ENCODE measurements at places on chromosomes 11 and 22.

GRCh38 chr11:94649254-94649653, 82.1 kb downstream of the PIWIL4 start:
- no peak for DNase-seq

DNA sequence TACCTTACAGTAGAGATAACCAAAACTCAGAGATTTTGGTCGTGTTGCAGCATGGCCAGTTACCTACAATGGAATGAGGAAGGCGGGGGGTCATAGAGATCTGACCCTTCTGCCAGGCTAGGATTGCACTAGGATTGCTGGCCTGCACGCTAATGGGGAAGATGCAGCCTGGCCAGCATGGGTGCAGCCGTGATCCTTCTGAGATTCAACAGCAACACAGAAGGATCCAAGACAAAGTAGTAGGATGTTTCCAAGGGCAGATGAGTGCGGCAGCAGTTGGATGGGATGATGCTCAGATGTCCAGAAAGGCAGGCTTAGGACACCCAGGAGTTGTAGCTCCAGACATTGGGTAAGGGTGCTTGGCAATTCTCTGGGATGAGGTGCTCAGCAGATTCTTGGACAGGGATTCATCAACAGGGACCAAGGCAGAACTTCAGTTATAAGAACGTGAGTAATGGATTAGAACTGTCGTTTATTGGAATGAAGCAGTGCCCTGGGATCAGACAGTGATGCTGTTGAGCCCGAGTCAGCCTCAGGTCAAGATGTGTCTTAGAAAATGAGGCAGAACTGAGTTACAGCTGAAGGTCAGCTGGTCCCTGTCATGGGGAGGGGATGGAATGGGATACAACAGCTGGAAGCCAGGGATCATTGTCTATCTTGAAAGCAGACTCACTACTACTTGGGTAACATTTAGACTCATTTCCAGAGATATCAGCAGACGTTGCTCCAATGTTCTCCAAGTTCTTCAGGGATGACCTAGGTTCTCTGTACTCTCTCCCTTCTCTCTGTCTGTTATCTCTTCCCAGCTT, 71.0 kb downstream of the PARVA start:
- no peak for DNase-seq

GRCh38 chr22:42720263-42721044, at the start of gene A4GALT:
Gene A4GALT (minus strand): TSS chr22:42720870. CDS start chr22:42693951, 26,919 bp downstream.
- DNase-seq, result no peak

DNA sequence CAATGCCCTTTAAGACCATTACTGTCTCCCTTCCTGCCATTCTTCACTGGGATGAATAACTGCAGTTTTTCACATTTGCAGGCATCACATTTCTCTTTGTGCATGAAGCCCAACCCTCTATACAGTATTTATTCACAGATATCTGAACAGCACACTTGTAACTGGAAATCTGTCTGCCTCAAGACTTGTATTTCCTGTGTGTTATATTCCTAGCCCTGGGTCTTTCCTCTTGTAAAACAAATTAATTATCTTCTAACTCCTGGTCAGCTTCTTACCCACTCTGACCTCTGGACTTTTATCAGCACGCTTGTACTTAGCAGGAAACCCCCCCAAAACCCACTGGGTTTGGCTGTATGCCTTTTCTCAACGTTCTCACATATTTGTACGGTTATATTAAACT, 2.0 kb downstream of the CSRP3 start:
- DNase-seq, result no peak

GRCh38 chr11:131581046-131581445, 210.6 kb downstream of the NTM start:
- DNase-seq, result no peak

DNA sequence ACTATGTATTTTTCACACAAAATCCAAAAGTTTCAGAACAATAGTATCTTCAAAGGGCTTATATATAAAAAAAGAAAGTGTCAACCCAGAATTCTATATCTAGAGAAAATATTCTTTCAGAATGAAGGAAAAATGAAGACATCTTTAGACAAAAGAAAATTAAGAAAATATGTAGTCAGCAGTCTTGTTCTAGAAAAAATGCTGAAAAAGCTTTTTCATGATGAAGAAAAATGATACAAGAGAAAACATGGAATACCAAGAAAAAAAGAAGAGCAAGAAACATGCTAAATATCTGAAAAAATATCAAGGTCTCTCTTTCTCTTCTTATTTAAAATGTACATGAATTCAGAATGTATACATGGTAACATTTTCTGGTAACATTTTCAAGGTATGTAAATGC, 816.8 kb upstream of the FAT3 start:
- no peak for DNase-seq

DNA sequence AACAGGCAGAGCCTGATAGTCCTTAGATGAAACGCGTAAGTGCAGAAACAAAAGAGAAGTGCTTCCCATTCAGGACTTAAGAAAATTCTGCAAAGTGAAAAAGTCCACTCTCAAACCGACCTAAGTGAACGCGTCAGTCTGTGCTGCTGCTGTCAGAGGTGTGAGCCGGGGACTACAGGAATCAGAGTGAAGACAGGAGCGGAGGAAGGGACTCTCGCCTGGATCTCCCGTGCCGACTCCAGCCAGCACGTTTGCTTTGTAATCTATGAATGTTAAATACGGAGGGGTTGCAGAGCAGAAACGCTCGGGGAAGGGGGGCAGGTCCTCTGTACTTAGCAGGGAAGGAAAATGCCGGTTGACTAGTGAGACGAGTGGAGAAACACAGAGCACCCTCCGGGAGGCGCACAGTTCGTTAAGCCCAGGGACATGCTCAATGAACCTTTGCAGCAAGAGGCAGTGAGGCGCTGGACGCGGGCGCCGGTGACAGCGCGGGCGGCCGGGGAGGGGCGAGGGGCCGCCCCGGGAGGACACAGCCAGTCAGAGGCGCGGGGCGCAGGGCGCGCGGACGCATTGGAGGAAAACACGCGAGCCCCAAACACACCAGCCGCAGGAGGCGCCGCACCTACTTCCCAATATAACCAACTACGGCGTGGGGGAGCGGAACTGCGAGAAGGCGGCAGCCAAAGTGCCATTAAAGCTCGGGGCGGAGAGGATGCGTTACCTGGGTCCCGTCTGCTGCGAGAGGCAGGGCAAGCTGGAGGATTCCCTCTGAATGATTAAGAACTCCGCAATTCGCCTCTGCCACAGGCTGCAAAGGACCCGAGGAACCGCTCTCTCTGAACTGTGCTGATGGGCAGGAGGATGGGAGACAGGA, at the start of gene CNTN5:
Gene CNTN5, plus strand, starts transcription at position 598 of the 874 bp plus-strand sequence.
- peak; percentile 0 for DNase-seq

DNA sequence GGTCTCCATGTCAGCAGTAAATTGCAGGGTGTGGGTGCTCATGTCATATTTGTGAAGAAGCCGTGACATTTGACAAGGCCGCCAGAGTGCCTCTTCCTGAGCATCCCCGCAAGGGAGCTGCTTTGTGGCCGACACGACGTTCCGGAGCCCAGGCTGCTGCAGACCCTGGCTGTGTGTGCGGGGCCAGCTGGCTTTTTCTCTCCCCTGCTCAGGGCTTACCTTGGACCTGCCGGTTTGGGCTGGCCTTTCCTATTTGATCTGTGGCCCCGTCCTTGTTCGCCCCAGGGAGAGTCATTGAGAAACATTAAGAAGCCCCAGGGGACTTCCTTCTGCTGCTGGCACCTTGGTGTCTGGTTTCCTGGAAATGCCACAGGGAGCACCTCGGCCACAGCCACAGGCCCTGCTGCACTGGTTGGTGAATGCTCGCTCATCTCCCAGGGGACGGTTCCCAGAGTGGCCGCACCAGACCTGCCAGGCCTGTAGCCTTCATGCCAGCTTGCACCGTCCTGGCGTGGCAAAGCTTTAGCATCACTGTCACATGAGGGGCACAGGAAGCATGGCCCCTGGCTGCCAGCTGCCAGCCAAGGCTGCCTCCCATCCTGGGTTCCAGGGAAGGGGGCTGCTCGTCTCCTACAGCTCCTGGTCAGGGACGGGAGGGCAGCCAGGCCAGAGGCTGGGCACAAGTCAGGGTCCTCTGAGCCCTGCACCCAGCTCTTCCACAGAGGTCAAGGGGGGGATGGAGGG, 5.4 kb downstream of the GRK2 start:
- no peak for DNase-seq

- DNase-seq, result no peak
Measured at GRCh38 chr11:57430952-57431351, 4.0 kb upstream of the SLC43A3 start.

GRCh38 chr11:119167933-119168332, 592 bp upstream of the NLRX1 start:
- no peak for DNase-seq

DNA sequence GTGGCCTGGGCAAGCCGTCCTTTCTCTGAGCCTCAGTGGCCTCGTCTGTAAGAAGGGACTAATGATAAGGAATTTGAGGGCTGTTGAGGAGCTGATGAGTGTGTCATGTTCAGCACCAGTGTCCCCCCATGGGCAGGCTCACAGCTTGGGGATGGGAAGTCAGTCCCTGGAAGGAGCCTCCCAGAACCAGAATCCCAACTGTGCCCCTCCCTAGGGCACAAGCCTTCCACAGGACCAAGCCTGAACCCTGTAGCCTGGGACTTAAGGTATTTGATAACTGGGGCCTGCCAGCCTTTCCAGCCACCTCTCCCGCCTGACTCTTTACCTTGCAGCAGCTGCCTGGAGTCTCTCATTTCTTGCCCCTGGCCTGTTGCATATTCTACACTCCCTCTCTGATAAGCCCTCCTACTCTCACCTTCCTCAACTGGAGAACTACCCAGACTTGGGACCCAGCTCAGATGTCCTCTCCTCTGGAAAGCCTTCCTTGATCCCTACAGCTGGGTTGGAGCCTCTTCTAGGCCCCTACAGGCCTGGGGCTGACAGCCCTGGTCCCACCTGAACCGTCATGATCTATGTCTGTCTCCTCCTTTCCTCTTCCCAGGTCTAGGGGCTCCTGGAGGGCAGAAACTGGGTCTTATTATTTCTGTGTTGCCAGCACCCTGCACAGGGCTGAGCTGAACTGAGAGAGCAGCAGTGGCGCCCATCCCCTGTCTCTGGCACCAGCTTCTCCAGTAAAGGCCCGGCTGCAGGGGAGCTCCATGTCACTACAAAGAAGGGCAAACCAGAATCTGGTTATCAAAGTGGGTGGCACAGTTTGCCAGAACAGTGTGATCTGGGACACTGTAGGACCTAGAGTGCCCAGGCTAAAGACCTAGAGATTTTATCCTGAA, 1.6 kb downstream of the P2RY2 start:
- no peak for DNase-seq

DNA sequence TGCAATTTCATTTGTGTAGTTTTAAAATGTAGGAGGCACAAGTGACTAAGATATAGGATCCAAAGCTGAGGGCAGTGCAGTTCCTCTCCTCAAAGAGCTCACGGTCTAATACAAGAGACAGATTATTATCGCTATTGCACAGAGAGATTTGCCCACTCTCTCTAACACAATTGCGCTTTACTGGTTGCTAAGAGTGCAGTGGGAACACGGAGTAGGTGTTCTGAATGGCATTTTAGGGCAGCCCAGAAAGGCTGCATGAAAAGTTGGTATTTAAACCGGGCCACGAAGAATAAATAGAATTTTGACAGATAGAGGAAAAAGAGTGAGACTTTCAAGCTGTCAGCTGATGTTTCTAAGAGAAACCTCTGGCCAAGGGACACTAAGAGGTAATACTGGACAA, 79.5 kb downstream of the BLID start:
- DNase-seq, result no peak

- DNase-seq, result no peak
Measured at GRCh38 chr22:50046481-50047245, 11.4 kb downstream of the TTLL8 start.

- no peak for DNase-seq
Measured at GRCh38 chr22:49062802-49063544, 764.7 kb downstream of the BRD1 start.

- DNase-seq, result no peak
Measured at GRCh38 chr11:5364214-5364613, 12.9 kb downstream of the OR51B6 start.

GRCh38 chr11:102989379-102990047, 34.0 kb upstream of the MMP13 start:
- no peak for DNase-seq

GRCh38 chr11:76629853-76630599, 40.5 kb downstream of the LRRC32 start:
- no peak for DNase-seq

GRCh38 chr11:117795638-117796455, 1.2 kb downstream of the DSCAML1 start:
- no peak for DNase-seq

DNA sequence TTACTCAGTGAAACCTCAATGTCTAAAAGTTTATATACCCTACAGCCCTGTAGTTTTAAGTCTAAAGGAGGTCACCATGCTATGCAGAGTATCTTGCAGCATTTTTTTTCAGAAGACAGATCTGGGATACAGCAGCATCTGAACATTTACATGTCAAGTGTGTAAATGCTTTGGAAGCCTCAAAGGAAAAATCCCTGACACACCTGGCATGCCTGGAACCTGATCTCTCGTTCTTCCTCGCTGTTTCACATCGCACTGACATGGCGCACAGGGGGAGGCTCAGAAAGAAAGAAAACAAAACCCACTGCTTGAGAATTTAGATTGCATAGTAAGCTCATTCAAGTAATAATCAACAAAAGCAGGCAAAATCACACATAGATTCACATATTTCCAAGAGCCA, 31.0 kb downstream of the PAX6 start:
- DNase-seq, result no peak

GRCh38 chr11:83441171-83441570, 155.0 kb upstream of the CCDC90B start:
- DNase-seq, result no peak

DNA sequence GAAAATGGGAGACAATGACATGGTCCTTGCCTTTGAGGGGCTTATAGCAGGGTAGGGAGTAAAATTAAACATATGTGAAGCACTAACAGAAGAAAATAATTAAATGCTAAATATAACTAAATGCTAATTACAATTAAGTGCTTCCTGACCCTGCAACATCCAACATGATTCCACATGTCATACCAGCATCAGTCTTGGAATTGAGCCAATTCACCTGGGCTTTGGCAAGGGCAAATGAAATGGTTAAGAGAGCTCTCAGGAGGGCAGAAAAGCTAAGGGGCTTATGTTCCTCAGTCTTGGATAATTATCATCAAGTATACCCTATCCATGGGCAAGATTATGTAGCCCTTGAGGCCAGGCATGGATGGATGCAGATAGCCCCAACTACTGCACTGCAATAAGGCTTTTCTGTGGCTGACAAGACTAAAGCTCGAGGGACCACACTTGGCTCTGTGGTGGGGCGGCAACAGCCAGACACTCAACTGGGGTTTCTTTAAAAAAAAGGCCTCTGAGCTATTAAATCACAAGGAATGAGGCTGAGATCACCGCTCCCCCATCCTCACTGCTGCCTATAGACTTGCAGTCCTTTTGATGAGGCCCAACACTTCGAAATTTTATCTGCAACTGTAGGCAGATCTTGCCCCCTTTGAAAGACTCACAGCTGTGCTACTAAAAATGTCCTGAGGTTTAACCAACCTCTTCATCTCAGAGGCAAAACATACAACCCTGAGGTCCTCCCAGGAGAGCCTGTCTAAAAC, 39.0 kb downstream of the IL18BP start:
- no peak for DNase-seq

- no peak for DNase-seq
Measured at GRCh38 chr11:86421946-86422345, 47.3 kb downstream of the CCDC81 start.

- DNase-seq, result no peak
Measured at GRCh38 chr22:50318698-50319411, 8.0 kb downstream of the DENND6B start.

- no peak for DNase-seq
Measured at GRCh38 chr11:119421941-119422808, 797 bp downstream of the THY1 start.
